Activated CD4-positive, alpha-beta memory T cell treated with anti-CD3 and anti-CD28 coated beads for 36 hours (primary cell): ENCODE measurements at places on chromosomes 1 and 21. TPM values are rescaled to one million over a fixed set of nuclear protein-coding genes. Genes with fewer than 3 reads are reported as not detected.

- no peaks in the 10 kb centered on the region for H3K4me1 ChIP-seq
- no peak for DNase-seq
- peaks cover 3% of the 10 kb centered on the region for H3K27me3 ChIP-seq
- no peaks in the 10 kb centered on the region for H3K36me3 ChIP-seq
Measured at GRCh38 chr1:64087768-64088167, 115.7 kb upstream of the UBE2U start.

Gene ACTL8
- total RNA-seq, result not detected

- peaks cover 2% of the 10 kb centered on the region for H3K4me1 ChIP-seq
- no peak for DNase-seq
Measured at GRCh38 chr1:248622570-248623001, 12.3 kb downstream of the OR2T11 start.

Gene SYNC
- total RNA-seq, result not detected

GRCh38 chr21:34198231-34199120 is 125.1 kb downstream of the MRPS6 start:
- peaks cover 28% of the 10 kb centered on the region for H3K4me1 ChIP-seq
- H3K27ac ChIP-seq, result peak overlapping the region; percentile 26
- peak; percentile 62 for DNase-seq
- peaks cover 2% of the 10 kb centered on the region for H3K36me3 ChIP-seq
- H3K27me3 ChIP-seq, result peaks cover 3% of the 10 kb centered on the region

Gene MYBPH
- not detected for total RNA-seq

DNA sequence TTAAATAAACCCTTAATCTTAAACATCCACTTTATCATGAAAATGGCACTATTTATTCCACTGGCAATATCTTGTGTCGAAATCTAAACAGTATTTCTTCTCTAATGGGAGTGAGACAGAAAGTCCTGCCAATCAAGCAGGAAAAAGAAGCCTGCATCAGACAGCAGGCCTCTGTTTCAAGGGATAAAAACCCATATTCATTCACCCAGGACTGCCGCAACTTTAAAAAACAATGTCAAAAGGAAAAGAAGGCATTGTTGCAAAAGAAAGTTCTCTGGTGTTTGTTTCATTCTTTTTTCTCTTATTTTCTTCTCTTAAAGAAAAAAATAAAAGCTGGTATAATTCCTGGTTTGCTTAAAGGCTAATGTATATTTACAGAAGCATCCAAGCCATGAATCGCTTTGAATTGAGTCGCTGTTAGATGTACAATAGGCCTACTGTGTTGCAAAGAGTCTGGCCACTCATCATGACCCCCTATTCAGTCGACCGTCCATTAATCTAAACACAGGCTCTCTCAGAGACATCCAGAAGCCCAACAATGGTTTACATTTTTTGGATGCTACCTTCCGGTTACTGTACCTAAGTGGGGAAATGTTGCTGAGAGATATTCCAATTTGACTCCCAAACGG is 48.7 kb upstream of the ZC3H11B start:
- H3K27ac ChIP-seq, result no peak overlapping the region
- H3K4me3 ChIP-seq, result no peak overlapping the region
- no peak for DNase-seq
- H3K27me3 ChIP-seq, result peaks cover 12% of the 10 kb centered on the region
- H3K4me1 ChIP-seq, result peaks cover 3% of the 10 kb centered on the region

- peak overlapping the region; percentile 57 for H3K4me3 ChIP-seq
- DNase-seq, result no peak
- peaks cover 48% of the 10 kb centered on the region for H3K4me1 ChIP-seq
- H3K27me3 ChIP-seq, result no peaks in the 10 kb centered on the region
Measured at GRCh38 chr21:42401154-42401553, 2.5 kb upstream of the UBASH3A start.

Gene MIXL1
- not detected for total RNA-seq

DNA sequence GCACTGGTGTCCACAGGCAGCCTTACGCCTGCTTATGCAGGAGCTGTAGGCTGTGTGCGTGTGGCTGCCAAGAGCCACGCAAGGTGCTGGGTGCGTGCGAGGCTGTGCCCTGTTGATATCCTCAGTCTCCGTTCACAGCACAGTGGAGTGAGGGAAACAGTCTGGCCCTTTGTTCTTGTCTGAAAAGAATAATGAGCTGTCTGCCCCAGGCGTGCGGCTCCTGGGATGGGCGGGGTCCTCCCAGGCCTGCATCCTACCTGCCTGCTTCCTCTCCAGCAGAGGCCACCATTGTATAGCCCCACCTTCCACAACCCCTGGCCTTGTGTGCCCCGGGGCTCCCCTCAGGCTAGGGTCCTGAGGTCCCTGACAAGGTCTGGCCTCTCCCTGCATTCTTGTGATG is 47.0 kb upstream of the KDM4A start:
- H3K27me3 ChIP-seq, result no peaks in the 10 kb centered on the region
- no peak for DNase-seq
- H3K27ac ChIP-seq, result no peak overlapping the region
- H3K4me1 ChIP-seq, result no peaks in the 10 kb centered on the region

GRCh38 chr1:59561796-59562195 is 253.0 kb upstream of the HOOK1 start:
- H3K4me3 ChIP-seq, result no peak overlapping the region
- H3K27ac ChIP-seq, result no peak overlapping the region
- H3K4me1 ChIP-seq, result no peaks in the 10 kb centered on the region

DNA sequence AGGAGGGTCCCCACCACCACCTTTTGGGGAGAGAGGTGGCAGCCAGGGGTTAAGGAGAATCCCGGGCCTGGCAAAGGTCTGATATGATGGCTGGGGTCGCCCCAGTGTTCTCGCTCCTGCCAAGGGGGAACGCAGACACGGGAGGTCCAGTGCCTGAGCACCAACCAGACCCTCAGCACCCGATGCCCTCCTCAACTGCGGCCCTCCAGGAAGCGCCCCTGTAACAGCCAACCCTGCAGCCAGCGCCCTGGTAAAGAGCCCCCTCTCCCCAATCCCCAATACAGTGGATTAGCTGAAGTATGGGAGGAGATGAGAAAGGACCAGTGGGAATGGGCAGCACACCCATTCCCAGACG is 10.4 kb downstream of the ADAMTSL4 start:
- no peak overlapping the region for H3K4me3 ChIP-seq
- H3K27me3 ChIP-seq, result no peaks in the 10 kb centered on the region
- H3K4me1 ChIP-seq, result peaks cover 36% of the 10 kb centered on the region
- H3K27ac ChIP-seq, result no peak overlapping the region

DNA sequence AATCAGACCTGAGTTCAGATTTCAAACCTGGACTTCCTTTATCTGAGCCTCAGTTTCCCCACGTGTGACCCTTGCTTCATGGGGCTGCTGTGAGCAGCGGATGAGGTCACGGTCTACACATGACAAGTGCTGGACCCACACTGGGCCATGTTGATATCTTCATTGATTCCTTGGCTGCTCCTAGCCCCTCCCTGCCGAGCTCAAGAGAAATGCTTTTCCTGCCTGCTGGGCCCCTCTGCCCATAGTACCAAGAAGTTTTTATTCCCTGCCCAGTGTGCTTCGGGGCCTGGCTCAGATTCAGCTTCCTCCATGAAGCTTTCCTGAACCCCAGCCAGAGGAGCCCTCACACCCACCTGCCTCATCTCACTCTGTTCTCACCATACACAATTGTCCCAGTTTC is 181.6 kb downstream of the PTPRU start:
- H3K4me3 ChIP-seq, result no peak overlapping the region
- H3K4me1 ChIP-seq, result no peaks in the 10 kb centered on the region

DNA sequence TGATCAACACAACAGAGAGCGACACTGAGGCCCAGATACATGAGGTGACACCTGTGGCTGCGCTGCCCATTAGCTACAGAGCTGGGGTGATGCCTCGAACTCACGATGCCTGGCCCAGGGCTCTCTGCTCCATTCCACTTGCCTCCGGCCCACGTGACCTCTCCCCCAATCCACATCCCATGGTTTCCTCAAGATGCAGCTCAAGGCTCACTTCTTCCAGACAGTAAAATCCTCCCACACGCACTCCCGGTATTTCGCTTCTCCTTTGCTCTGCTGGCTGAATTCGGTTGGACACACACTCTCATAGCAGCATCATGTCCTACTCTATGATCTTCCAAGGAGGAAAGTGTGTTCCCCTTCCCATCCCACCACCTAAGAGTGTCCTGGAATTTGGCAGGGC is 672.5 kb downstream of the KIF26B start:
- H3K36me3 ChIP-seq, result peaks cover 30% of the 10 kb centered on the region
- H3K27me3 ChIP-seq, result no peaks in the 10 kb centered on the region
- H3K4me1 ChIP-seq, result no peaks in the 10 kb centered on the region

Gene OR2M4
- total RNA-seq, result not detected

DNA sequence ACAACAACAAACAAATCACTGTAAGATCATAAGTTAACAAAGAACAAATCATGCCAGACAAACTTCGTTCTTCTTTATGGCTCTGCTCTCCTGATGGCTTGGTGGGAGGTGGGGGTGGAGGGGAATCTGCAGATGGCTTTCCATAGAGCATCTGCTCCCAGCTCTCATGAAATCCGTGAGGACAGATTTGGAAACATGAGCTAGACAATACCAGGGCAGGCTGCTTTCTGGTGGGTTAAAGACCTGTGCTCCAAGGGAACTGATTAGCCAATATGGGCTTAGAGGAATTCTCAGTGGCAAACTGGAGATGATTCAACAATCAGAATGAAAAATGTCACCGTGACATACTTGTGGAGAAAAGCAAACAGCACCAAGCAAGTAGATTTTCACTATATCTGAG is 69.4 kb upstream of the TLR5 start:
- no peak overlapping the region for H3K27ac ChIP-seq
- no peaks in the 10 kb centered on the region for H3K36me3 ChIP-seq
- no peak overlapping the region for H3K4me3 ChIP-seq
